ENCODE measurements at places on chromosomes 3 and 15.

DNA sequence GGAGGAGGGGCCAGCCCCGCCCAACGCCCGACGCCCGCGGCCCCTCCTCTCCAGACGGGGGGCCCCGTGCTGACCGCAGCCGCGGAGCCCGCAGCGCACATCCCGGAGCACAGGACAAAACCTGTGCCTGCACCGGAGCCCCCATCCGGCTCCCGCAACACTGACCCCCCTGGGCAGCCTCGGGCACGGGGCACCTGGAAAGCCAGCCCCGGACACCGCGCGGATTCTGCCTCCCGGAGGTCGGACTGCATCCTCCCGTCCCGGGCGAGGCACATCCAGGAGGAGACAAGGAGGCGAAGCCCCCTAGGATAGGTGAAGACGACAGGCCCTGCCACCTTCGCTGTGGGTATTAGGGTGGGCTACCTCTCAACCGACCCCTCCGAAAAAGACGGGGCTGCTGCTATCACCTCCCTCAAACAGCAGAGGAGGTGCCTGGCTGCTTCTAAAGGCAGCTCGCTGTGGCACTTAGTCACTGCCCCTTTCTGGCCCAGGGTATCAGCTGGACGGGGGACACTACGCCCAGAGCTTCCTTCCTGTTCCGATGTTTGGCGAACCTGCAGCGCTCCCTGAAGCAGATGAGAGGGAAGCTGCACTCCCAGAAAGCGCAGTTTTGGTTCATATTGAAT is 10.6 kb downstream of the XXYLT1 start:
- DNase-seq = peak; percentile 85

GRCh38 chr15:99096894-99097426 is 7.9 kb upstream of the SYNM start:
- no peak for DNase-seq

DNA sequence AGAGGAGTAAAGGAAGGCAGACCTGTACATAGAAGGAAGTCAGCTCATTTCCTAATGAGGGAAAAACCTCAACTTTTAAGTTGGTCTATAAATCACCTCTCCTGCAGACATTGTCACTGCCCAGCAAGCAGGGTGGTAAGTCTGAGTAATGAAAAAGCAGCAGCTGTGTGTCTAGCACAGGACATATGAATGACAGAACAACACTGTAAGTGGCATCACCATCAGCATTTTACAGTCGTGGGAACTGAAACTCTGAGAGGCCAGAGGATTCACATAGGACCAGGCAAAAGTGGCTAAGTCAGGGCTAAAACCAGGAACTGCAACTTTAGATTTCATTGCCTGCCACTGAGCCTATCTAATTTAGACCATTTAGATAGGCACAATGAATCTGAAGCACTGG is 235.6 kb downstream of the CLSTN2 start:
- no peak for DNase-seq

- no peak for DNase-seq
These were observed 4.2 kb downstream of the TP63 start for GRCh38 chr3:189635339-189635738.

DNA sequence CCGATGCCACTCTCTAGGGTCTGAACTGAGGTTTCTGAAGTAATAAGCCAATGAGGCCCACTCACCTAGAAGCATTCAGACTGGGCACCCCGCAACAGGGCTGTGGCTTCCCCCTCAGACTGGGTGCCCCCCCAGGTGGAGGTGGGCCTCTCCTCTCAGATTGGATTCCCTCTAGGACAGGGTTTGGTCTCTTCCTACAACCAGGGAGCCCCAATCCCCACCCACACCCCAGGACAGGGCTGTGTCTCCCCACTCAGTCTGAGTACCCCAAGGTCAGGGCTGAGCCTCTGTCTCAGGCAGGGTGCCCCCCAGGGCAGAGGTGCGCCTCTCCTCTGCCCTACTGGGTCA is 27.7 kb downstream of the PTH1R start:
- no peak for DNase-seq

GRCh38 chr15:35725353-35725752 is 179.4 kb upstream of the DPH6 start:
- no peak for DNase-seq

GRCh38 chr15:83842281-83842680 is 188.4 kb downstream of the ADAMTSL3 start:
- DNase-seq = no peak

- DNase-seq = peak; percentile 85
These were observed 178.9 kb downstream of the KCNMB2 start for GRCh38 chr3:178714925-178715832.

DNA sequence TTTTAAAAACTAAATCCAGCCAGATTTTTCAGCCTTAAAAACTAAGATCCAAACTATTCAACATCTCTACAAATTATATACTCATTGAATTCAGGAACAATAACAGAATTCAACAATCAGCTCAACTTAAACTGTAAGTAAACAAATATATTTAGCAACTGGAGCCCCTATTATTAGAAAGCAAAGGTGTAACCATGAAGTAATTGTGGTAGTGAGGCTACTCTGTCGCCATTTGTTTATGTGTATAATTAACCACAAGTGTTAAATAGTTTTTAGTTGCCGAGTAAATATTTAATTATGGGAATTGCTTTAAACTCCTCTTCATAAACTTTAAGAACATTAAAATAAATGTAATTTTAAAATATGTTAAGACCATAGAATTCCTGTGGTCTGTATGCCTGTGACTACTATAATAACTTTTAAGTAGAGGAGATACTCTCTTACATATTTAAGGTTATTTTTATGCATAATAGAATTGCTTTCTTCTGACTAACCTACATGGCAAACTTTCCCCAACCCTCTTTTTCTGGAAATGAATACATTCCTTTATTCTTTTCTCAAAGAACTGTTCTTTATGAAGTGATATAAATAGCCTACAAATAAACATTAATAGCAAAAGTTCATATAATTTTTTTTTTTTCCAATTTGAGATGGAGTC is 51.2 kb downstream of the MFN1 start:
- DNase-seq = no peak

GRCh38 chr3:100047455-100048141 is 66.7 kb downstream of the FILIP1L start:
- no peak for DNase-seq

DNA sequence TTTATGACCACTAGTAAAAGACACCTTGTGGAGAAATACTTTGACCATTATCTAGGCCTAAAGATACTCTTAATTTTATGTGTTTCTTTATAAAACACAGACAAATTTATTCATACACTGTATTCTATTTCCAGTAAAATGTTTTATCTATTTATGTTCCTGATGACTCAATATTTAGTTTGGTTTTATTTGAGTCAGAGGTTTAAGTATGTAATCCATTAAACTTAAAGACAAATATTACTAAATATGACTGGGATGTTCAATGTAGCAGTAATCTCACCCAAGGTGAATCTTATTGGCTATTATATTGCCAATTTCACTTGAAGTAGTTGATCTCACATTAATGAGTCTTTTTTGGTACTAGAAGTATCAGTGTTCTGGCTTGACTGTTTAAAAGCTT is 799.7 kb downstream of the CADM2 start:
- DNase-seq = no peak

- DNase-seq = no peak
These were observed 1247.2 kb downstream of the ROBO2 start for GRCh38 chr3:78287085-78287484.

GRCh38 chr3:151890721-151891141 is 17.3 kb downstream of the SUCNR1 start:
- DNase-seq = peak; percentile 24

DNA sequence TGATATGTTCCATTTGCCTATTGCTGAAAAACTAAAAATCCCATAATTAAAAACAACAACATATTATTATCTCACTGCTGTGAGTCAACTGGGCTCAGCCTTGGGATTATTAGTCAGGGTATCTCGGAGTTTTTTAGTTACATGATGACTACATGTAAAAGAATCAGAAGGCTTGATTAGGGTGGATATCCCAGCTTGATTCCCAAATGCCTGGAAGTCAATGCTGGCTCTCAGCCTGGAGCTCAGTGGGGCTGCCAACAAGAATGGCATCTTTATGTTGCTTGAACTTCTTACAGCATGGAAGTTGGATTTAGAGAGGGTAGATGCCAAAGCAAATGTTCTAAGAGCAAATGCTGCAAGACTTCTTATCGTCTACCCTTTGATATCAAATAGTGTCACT is 278.5 kb downstream of the PLOD2 start:
- no peak for DNase-seq

GRCh38 chr15:93036951-93037819 is 51.8 kb downstream of the RGMA start:
- DNase-seq = peak; percentile 89

GRCh38 chr3:138271189-138271794 is 58.4 kb downstream of the NME9 start:
- no peak for DNase-seq

DNA sequence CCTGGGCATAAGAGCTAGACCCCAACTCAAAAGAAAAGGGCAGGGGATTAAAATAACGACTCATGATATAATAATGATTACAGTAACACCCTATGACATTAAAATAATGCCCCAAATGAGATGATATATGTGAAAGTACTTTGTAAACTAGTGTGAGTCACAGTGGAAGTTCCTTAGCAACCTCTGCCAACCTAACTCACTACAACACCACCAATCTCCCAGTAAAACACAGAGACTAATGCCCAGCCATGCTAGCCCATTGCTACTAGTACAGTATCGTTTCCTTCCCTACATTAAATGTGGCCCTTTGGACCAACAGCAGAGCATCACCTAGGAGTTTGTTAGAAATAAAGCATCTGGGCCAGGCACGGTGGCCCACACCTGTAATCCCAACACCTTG is 11.2 kb upstream of the ADAMTS7 start:
- no peak for DNase-seq

DNA sequence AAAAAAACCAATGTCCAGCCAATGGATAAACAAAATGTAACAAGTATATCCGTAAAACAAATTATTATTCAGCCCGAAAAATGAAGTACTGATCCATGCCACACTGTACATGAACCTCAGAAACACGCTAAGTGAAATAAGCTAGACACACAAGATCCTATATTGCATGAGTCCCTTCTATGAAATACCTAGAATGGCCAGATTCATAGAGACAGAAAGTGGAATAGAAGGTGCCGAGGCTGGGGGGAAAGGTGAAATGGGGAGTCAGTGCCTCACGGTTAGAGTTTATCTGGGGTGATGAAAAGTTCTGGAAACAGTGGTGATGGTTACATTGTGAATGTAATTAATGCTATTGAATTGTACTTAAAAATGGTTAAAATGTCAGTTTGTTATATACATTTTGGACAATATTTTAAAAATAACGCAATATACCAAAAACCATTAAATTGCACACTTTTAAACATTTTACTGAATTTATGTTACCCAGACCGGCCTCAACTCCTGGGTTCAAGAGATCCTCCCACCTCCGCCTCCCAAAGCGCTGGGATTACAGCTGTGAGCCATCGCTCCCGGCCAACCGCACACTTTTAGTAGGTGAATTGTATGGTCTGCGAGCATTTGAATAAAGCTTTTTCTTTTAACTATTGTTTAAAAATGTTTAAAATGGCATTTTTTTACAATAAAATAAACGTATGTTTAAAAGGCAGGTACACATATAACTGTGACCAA is 2.1 kb downstream of the RNF168 start:
- DNase-seq = peak; percentile 57

DNA sequence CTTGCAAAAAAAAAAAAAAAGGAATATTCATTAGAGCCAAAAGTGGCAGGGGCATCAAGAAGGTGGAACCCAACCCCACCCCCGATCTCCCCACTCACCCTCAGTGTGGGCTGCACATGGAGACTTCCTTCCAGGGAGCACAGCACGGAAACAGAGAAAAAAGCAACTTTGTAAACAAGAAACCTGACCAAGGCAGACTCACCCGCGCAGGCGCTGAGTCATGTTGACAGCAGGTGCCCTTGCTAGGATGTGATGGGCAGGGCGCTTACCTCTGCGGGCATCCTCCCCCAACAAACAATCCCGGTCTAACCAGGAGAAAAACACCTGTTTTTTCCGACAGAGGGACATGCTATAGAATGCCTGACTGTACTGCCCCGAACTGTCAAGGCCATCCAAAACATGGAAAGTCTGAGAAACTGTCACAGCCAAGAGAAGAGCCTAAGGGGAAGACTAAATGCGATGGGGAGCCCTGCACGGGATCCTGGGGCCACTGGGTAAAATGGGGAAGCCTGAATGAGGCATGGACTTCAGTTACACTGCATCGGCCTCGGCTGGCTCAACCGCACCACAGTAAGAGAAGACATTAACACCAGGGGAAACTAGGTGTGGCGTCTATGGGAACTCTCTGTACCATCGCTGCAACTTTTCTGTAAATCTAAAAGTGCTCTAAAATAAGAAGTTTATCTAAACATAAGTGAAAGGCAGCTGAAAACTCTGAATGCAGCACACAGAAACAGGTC is 66.7 kb upstream of the GATA2 start:
- peak; percentile 62 for DNase-seq

GRCh38 chr3:50334339-50335075 is 6.1 kb downstream of the RASSF1 start:
- DNase-seq = no peak

DNA sequence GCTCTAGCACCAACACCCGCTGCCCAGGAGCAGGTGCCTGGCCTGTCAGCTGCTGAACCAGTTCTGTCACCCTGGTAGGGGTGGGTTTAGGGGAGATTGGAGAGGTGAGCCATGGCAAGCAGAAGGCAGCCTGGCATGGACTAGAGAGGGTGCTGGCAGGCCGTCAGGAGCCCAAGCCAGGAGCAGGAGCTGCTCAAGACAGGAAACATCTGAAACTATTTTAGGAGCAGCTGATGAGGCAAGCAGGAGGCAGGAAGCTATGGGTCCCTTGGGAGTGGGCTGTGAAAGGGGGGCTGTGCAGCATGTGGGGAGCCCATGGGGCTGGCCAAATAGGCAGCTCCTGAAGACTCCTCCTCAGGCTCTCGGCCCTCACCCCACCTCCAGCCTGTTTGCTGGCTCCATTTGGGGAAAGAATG is 2.3 kb downstream of the INKA1 start:
- DNase-seq = peak; percentile 83

- no peak for DNase-seq
These were observed 196.4 kb downstream of the VGLL3 start for GRCh38 chr3:86794361-86795065.

DNA sequence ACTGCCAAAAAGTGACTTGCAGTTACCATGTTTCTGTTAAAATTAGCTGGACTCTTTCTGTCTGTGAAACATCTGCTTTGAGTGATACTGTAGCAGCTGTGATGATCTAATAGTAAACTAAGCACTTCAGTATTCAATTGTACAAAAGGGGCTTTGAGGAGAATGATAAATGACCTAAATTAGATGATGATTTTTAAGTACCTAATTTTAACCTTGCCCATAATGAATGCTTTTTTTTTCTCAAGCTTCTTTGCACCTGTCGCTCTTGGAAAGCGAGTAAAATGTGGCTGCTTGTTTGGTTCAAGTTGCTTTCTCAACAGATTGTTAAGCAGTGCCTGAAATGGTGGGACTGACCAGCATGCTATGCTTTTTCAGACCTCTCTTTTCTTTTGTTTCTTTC is 752.3 kb downstream of the EPHA3 start:
- no peak for DNase-seq

- DNase-seq = no peak
These were observed 11.2 kb upstream of the DCAF1 start for GRCh38 chr3:51510996-51511395.

- no peak for DNase-seq
These were observed 108.1 kb downstream of the PLOD2 start for GRCh38 chr3:146052791-146053310.

Measured in NCI-H2171 treated with DMSO at 0.1 percent for 48 hours (cell line).